ENCODE measurements at places on chromosomes 6 and 20.

DNA sequence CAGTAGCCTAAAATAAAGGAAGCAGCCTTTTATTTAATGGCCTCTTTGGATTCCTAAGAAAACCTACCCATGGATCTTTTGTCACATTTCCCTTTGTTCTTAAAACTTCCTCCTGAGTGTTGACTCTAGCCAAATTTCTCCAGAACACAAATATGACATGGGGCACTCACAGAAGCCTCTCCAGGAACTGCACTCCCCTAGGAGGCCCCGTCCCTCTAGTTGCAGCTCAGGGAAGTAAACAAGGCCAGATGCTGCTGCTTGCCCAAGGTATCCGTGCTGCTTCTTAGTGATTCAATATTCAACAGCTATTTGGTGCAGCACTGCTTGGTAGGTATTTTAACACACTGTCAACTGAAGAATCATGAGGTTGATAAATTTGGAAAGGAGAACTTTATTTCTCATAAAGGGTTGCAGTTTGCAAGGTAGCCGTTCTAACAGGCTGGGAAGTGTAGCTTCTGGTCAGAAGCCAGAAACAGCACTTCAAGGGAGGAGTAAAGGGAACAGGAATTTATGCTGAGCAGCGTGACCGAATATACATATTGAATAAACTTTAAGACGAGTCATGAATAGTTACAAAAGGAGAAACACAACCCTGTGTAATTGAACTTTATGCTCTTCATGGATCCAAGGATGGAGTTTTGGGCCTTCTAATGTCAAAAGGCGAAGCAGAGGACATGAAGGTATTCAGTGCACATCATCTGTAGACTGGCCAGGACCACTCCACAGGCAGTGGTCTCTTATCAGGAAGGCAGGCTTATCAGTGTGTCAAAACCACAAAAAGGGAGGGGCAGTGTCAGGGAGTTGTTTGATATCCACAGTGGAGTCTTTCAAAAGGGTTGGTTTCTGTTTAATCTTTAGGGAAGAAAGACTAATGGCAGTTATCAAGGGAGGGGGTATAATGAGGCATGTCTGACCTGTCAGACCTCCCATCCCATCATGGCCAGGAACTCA, 63.3 kb downstream of the CD24 start:
- DNase-seq = no peak

DNA sequence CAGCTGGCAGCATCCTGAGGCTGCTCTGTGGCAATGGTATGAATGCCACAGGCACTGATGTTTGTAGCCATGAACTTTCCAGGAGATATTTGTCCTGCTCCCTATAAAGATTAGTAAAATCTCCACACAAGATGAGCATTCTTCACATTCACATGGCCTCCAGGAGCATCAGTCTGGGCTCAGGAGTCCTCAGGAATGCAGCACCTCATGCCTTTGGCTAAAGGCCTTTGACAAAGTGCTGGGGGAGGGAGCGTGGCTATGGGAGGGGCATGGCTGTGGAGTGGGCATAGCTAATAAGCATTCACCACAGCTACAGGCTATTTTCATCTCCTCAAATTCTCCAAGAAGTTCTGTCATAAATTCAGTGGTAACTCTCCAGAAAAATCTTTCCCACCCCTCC, 90.5 kb upstream of the LY86 start:
- no peak for DNase-seq

DNA sequence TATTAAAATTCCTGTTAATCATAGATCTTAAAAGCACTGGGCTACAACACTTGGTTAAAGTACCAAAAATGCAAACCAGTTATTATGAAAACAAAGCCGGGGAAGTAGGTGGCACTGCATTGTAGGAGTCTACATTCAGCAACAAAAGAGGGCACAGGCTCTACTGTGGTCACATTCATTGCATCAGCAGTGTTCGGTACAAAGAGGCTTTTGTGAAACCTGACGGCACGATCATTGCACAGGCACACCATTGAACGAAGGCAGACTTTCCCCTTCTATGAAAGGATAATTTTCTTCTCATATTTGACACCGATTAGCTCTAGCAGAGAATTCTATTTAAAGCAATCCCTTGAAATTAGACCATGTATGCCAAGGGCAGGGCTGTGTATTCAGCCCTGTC, 44.6 kb upstream of the AGPAT4 start:
- DNase-seq = no peak

- DNase-seq = peak; percentile 88
These were observed 107.0 kb downstream of the POPDC3 start for GRCh38 chr6:105072798-105073199.

- peak; percentile 20 for DNase-seq
These were observed 214.3 kb upstream of the MARCKS start for GRCh38 chr6:113642714-113643406.

DNA sequence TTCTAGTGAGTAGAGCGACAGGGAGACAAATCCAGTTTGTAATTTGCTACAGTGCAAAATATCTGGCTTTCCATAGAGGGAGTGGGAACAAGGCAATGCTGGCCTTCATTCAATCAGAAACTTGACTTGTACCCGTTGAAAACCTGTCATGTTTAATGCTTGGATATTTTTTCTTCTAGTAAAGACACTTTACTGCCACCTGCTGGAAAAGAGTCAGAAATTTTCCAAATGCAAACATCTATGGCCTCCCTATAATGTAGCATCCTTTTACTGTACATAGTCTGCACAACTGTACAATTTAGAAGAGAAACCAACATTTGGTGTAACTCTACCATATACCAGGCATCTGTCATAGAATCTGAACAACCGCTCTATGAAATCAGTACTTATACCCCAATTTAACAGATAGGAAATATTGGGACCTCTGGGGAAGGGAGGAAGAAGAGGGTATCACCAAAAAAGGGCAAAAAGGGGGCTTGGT, 16.7 kb upstream of the TBC1D20 start:
- DNase-seq = peak; percentile 71

DNA sequence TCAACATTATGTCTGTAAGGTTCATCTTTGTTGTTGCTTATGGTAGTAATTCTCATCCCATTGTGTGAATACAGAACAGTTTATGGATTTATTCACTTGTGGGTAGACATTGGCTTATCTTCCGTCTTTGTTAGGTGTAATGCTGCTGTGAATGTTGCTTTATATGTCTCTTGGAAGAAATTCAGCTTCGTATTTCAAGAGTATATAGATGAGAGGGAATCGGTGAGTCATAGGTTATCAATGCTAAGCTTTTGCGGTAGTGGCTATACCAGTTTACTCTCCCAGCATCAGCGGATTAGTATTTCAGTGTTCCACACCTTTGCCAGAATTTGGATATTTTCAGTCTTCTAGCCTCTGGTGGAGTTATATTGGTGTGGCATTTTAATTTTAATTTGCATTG, 77.8 kb downstream of the ZFAND3 start:
- peak; percentile 54 for DNase-seq

- DNase-seq = no peak
These were observed 9.5 kb upstream of the ATRN start for GRCh38 chr20:3461211-3461771.

GRCh38 chr6:11366183-11366933, 133.9 kb upstream of the NEDD9 start:
- no peak for DNase-seq

GRCh38 chr20:3227506-3227905, 11.5 kb downstream of the SLC4A11 start:
- no peak for DNase-seq

DNA sequence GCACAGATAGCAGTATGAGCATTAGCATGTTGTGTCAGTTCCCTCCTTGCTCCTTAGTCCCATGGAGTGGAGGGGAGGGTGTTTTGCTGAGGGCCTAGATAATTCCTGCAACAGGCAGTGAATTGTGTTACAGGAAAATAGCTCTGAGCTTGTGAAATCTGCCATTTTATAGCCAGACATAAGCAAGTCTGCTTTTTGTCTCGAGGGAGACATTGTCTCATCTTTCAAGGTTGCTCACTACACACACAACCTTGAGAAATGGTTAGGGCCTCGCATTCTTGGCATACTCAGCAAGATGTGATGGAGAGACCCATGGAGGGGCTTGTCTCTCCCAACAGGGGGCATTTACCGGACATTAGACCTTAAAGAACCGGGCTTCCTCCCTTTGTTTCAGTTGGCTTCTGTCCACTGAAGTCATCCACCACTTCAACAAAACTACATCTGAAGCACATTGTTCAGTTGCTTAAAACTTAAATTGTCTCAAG, 108.0 kb upstream of the FOXO3 start:
- no peak for DNase-seq

- no peak for DNase-seq
These were observed 112.1 kb upstream of the ASF1A start for GRCh38 chr6:118781897-118782296.

- DNase-seq = no peak
These were observed 156.5 kb downstream of the CDK19 start for GRCh38 chr6:110658631-110659211.

DNA sequence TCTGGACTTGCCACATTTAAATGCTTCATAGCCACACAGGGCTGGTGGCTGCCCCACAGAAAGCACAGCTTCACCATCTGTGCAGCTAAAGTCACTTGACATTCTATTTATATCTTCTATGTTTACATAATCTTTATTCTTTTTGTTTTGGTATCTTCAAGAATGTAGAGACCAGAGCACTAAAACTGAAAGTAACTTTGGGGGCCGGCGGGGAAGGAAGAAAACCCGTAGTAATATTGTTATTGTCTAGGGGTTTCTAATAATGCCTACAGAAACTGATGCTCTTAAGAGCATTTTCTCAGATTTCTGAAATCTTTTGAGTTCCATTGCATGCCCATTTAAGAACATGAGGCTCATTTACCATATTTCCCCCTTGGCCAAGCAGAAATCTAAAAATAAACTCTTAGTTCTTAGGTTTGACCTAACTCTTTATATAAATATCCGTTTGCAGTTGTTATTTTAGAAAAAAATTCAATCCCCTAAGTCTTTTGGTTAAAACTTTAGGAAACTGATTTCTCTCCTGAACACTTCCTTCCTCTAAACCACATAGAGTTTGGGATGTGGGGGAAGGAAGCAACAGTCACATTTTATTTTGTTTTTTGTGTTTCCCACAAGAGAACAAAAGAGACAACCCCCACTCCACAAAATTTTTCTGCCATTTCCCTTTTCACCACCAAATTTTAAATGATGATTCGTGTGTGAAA, 207.6 kb downstream of the OGFRL1 start:
- no peak for DNase-seq

- no peak for DNase-seq
These were observed 172.6 kb upstream of the PHACTR1 start for GRCh38 chr6:12543953-12544352.

GRCh38 chr6:34340394-34340793, 52.1 kb downstream of the NUDT3 start:
- no peak for DNase-seq

GRCh38 chr6:145539831-145540230, 195.5 kb downstream of the EPM2A start:
- peak; percentile 86 for DNase-seq

GRCh38 chr20:39885975-39886649, 802.9 kb downstream of the MAFB start:
- DNase-seq = peak; percentile 80

GRCh38 chr6:148513145-148514071, 170.8 kb downstream of the SASH1 start:
- DNase-seq = no peak

DNA sequence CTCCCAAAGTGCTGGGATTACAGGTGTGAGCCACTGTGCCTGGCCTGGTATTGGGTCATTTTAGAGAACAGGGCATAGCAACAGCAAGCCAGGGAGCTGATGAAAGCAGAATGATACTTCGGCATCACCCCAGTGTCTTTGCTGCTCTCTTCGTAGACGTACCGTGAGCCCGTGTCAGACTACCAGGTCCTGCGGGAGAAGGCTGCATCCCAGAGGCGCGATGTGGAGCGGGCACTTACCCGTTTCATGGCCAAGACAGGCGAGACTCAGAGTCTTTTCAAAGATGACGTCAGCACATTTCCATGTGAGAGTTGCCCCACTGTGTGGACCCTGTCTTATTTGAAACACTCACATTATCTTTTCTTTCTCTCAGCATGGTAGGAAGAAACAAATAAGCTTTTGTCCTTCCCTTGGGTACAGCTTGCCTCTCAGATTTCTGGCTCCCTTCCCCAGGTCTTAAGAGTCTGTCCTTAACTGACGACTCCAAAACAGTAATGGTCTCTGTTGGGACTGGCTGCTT, 15.9 kb downstream of the TAF8 start:
- no peak for DNase-seq

GRCh38 chr6:6676910-6677441, 88.5 kb downstream of the LY86 start:
- peak; percentile 88 for DNase-seq

DNA sequence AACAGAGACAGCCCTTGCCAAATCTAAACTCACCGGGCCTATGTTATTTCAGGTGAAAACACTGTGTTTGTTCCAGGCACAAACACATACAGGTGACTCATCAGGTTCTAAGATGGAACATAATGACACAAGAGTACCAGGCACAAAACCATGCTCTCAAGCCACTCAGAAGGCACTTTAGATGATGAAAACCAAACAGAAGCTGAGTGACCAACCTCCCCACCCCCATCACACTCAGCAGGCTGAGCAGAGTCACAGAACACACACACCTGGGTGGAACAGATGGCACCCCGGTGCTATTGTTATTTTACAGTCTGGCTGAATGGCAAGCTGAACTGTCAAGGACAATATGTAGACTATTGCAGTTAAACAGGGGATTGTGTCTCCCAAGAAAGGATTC, 20.6 kb upstream of the NKX2-2 start:
- no peak for DNase-seq

GRCh38 chr6:21639316-21639715, 45.8 kb downstream of the SOX4 start:
- no peak for DNase-seq

GRCh38 chr6:33705268-33705885, 6.1 kb downstream of the UQCC2 start:
- no peak for DNase-seq
